Sciatic nerve (tissue), 2 donors: ENCODE measurements at places on chromosomes 12 and 14.
A peak's percentile ranks its signal among the peaks of the same experiment; 100 is the strongest.

- no peak for DNase-seq
These were observed 28.6 kb downstream of the FGFR1OP2 start for GRCh38 chr12:26966842-26967241.

DNA sequence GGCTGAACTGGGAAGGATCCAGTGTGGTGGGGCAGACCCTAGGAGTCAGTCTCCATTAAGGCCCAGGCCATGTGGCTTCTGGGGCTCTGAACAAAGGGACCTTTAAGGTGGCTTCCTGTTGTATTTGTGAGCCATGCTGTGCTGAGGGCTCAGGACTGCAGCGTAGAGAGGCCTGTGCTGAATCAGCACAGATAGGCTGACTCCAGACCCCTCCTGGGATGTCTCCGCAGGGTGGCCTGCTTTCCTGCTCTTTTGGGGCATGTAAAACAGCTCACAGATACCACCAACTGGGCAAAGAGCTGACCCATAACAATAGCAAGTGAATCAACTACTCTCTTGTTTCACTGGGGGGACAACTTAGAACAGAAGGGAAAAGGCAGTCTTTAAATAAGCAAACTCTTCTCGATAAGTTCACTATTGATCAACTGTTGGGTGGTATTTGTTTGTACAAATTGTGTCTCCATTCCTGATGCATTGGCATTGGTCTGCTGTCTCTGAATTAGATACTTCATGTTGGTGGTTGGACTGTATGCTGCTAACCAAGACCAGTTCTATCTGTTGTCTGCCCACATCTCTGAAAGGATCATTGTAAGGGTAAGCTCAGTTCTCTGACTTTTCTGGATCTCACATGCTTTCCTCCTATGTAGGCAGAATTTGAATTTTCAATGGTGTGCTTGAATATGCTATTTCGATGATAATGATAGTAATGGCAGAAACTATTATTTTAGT, 71.8 kb downstream of the MYRFL start:
- DNase-seq: no peak

DNA sequence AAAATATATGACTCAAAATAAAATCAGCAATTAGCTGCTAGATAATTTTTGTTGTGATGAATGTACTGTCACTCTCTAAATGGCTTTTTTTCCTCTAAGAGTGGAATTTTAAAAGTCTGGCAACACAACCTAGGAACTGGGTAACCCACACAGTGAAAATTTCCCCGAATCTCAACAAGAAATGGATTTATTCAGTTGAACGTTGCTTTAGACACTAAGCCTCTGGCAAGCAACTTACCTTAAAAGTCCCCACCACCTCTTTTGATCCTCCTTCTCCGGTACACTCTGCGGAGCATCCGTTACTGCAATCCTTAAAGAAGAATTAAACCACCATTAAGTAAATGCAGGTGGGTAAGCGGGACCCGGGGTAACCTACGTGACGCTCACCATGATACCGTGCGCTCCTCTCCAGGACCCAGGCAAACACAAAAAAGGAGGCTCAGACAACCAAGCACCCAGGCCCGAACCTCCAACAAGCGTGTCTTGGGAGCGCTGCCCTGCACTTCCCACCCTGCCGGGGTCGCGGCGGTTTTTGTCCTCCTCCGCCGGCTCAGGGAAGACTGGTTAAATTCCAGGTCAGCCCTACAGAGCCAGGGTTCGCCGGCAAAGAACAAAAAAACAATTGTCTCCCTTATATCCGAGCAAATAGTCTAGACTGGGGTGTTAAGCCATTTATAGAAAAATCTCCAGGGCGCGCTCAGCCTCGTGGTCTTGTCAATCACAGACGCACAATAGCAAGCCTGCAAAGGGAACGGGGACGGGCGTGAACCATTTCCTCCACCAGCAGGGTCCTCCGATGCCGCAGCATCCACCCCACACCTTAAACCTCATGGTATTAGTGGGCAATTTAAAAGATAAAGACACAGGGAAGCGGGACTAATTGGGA, 47.1 kb downstream of the BCAT1 start:
- DNase-seq: no peak

GRCh38 chr12:102948941-102949352, 8.5 kb upstream of the ASCL1 start:
- DNase-seq: peak; percentile 70
